ENCODE measurements at places on chromosomes 5 and 9.

DNA sequence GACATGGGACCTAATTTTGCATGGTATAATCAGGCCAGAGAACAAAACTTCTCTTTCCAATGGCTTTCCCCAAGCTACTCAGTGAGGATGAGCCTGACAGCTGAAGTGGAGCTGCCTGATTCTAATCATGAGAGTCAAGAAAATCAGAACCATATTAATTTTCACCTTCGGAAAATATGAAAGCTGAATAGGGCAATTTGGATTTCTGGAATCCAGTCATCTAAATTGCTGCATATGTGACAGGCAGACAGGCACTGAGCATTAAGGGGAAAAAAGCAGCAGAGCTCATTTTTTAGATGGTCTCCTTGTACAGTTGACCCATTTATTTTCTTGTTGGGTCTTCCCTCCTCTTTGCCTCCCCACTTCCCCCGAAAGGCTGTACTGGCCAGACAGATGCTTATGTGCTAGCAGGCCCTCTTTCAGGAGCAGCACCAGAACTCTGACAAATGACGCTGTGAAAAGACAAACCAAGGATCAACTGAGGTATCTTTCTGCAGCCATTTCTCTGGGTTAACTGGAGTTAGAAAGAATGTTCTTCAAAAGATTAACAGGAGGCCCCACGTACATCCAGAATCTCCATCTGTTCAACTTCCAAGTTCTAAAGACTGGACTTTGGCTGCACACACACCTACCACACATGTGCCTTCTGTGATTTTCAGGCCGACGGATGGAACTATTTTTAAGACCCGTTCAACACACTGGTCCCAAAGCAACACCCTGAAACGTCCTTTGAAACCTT, 175.2 kb downstream of the DCP2 start:
- no peak for DNase-seq

- DNase-seq, result no peak
These were observed 48.4 kb downstream of the GALNT10 start for GRCh38 chr5:154238776-154239481.

DNA sequence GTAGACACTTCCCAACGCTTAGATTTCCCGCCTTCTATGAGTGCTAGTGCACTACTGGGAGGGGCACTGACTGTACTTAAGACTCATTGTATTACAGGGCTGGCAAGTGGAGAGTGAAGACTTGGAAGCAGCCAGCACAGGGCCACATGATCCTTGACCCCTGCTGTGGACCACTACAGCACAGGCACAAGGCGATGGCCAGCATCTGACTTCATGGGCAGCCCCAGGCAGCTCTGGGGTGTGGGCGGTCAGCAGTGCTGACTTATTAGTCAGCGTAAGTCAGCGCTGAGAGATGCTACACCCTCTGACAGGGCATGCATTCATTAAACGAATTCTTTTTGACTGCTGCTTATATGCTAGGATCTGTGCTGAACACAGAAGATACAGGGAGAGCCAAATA, 9.3 kb downstream of the SLC46A2 start:
- no peak for DNase-seq

- no peak for DNase-seq
These were observed 478.6 kb upstream of the C9orf72 start for GRCh38 chr9:28051559-28052503.

DNA sequence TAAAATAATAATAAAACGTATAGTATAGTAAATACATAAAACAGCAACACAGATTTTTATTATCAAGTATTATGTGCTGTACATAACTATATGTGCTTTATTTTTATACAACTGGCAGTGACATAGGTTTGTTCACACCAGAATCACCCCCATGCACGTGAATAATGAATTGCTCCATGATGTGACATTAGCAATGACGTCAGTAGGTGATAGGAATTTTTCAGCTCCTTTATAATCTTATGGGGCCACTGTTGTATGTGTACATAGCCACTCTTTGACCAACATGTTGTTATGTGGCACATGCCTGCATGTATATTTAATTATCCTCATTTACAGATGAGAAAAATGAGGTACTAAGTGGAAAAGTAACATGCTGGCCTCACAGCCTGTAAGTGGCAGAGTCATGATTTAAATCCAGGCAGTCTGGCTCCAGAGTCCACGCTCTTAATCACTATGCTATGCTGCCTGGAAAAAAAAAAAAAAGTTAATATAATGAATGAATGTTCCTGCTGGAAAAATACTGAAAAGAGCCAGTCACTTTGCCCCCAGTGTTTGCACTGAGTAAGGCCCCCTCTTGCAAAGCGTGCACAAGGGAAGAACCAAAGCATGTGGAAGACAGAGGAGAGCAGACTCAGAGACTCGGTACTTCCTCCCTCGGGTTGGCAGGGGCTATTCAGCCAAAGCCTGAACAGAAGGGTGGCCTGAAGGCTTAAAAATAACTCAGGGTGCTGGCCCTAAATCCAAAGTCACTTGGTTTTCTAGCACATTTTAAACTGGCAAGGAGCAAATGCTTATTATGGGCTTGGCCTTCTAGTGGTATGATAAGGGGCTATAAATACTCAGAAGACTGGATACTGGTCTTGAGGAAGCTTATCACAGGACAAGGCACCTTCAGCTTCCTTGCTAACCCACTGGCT, 206.8 kb downstream of the GLIS3 start:
- DNase-seq, result no peak

DNA sequence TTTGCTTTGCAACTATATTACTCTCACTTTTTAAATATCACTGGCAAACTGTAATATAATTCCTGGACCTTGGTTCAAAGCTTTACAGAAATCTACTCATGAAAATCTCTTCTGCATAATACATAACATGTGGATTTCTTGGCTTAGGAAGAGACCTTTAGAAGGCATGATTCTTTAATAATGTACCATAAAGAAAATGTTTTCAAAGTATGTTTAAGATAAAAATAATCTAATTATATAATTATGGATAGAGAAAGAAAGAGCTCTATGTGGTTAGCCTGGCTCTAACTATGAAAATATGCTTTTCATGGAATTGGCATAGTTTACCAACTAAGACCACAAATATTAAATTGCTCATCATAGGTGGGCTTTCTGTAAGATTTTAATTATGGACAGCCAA, 817.8 kb downstream of the TLE1 start:
- DNase-seq, result no peak

DNA sequence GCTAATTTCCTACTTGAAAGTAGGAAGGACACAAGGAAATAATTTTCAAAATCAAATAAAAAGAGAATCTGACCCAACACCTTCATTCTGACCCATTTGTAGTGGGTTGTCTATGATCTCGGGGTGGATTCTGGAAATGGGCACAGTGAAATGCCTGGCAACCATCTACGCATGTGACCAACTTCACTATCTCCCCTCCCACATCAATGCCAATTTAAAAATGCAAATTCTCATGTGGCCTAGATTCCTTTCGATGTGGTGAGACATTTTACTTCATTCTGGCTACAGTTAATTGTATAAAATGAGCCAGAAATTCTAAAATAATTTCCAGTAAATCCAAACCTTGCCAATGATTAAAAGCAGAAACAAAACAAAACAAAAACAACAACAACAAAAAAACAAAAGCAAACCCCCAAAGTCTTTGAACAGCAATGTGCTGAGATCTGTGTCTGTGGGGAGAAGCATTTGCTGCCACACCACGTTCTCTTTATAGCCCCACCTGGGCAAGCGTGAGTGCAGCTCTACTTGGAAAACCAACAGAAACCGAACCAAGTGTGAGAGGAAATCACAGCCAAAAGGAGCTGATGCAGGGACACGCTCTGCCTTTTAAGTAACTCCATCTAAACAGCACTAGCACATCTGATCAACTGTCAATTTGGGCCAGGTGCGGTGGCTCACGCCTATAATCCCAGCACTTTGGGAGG, 59.0 kb downstream of the USP20 start:
- peak; percentile 72 for DNase-seq

DNA sequence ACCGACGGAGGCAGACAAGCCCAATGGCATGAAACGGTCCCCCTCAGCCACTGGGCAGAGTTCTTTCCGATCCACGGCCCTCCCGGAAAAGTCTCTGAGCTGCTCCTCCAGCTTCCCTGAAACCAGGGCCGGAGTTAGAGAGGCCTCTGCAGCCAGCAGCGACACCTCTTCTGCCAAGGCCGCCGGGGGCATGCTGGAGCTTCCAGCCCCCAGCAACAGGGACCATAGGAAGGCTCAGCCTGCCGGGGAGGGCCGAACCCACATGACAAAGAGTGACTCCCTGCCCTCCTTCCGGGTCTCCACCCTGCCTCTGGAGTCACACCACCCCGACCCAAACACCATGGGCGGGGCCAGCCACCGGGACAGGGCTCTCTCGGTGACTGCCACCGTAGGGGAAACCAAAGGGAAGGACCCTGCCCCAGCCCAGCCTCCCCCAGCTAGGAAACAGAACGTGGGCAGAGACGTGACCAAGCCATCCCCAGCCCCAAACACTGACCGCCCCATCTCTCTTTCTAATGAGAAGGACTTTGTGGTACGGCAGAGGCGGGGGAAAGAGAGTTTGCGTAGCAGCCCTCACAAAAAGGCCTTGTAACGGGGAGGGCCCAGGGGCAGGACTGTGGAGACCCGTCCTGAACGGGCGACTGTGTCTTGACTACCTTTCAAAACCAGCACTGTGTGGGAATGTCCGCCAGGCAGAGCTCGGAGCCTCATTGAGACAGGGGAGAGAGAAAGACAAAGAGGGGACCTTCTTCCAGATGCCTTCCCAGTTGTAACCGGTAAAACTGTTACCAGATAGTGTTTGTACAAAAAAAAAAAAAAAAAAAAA, 29.9 kb downstream of the CD180 start:
- DNase-seq, result peak; percentile 66

All from T-helper 2 cell (primary cell).